ENCODE measurements at places on chromosomes 12 and 14. TPM values are rescaled to one million over a fixed set of nuclear protein-coding genes. Genes with fewer than 3 reads are reported as not detected.

- H3K4me3 ChIP-seq = peak overlapping the region; percentile 96
- no peaks in the 10 kb centered on the region for H3K4me1 ChIP-seq
- peak overlapping the region; percentile 93 for H3K27ac ChIP-seq
- H3K27me3 ChIP-seq = no peaks in the 10 kb centered on the region
These were observed 572 bp upstream of the ACSS3 start for GRCh38 chr12:81077329-81077685.

- no peak overlapping the region for H3K4me3 ChIP-seq
- no peaks in the 10 kb centered on the region for H3K27me3 ChIP-seq
- DNase-seq = no peak
- peak overlapping the region; percentile 60 for H3K27ac ChIP-seq
- peaks cover 55% of the 10 kb centered on the region for H3K36me3 ChIP-seq
These were observed 43.1 kb upstream of the MMP17 start for GRCh38 chr12:131784909-131785762.

- no peak for DNase-seq
- H3K36me3 ChIP-seq = no peaks in the 10 kb centered on the region
- H3K27ac ChIP-seq = no peak overlapping the region
- no peak overlapping the region for H3K4me3 ChIP-seq
- H3K27me3 ChIP-seq = no peaks in the 10 kb centered on the region
These were observed 594.7 kb downstream of the CCER1 start for GRCh38 chr12:90360300-90360699.

GRCh38 chr12:118330421-118331018 lies 42.2 kb downstream of the TAOK3 start:
- no peak overlapping the region for H3K4me3 ChIP-seq
- H3K27ac ChIP-seq = no peak overlapping the region
- no peaks in the 10 kb centered on the region for H3K27me3 ChIP-seq
- peaks cover 8% of the 10 kb centered on the region for H3K4me1 ChIP-seq
- no peak for DNase-seq

- no peak for DNase-seq
- no peaks in the 10 kb centered on the region for H3K36me3 ChIP-seq
- H3K4me3 ChIP-seq = no peak overlapping the region
- H3K4me1 ChIP-seq = no peaks in the 10 kb centered on the region
These were observed 204.5 kb downstream of the SPTSSA start for GRCh38 chr14:34257505-34257904.

DNA sequence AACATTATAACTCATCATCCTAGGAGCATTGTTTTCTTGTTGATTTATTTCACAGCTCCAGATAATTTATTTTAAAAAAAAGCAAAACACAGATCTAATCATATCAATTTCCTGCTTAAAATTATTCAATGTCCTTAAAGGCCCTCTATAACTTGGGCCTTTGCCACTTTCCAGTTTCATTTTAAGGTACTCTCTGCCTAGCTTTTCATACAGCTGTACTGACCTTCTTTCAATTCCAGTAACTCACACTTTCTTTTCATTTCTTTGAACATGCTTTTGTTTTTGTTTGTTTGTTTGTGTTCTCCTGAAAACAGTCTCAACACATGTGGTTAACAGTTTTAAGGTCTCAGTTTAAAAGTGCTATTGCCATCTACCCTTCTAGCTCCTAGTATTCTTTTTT lies 281.9 kb downstream of the ACSS3 start:
- no peak overlapping the region for H3K4me3 ChIP-seq
- H3K27me3 ChIP-seq = no peaks in the 10 kb centered on the region
- peaks cover 3% of the 10 kb centered on the region for H3K36me3 ChIP-seq
- no peak overlapping the region for H3K27ac ChIP-seq

GRCh38 chr12:25189656-25190055 lies 5.3 kb downstream of the DNAI7 start:
- no peak overlapping the region for H3K4me3 ChIP-seq
- H3K4me1 ChIP-seq = no peaks in the 10 kb centered on the region
- no peak for DNase-seq
- no peak overlapping the region for H3K27ac ChIP-seq
- no peaks in the 10 kb centered on the region for H3K36me3 ChIP-seq
- no peaks in the 10 kb centered on the region for H3K27me3 ChIP-seq

DNA sequence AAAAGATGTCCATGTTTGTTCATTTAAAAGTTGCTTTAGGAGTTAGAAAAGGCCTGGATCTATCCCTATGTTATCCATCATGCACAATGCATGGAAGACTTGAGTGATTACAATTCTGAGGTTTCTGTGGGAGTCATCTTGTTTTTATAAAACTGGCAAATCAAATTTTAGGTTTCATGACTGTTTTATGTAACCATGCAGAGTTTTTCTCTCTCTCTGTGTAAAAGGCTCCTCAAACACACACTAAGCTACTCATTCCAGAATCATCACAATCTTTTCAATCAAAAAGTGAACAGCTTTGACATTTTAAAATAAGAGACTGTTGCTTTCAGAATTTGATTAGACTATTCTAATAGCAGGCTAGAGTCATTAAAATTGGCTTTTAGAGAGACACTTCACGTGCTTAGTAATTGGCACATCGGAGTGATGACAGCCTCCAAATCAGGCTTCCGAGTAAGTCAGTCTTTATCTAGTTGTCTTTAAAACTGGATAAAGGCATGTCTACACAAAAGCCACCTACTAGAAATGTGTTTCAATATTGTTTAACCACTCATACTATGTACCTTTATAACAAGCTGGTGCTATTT lies 31.9 kb downstream of the PRICKLE1 start:
- H3K4me1 ChIP-seq = no peaks in the 10 kb centered on the region
- no peaks in the 10 kb centered on the region for H3K36me3 ChIP-seq
- H3K27ac ChIP-seq = no peak overlapping the region
- H3K27me3 ChIP-seq = no peaks in the 10 kb centered on the region
- H3K4me3 ChIP-seq = no peak overlapping the region

DNA sequence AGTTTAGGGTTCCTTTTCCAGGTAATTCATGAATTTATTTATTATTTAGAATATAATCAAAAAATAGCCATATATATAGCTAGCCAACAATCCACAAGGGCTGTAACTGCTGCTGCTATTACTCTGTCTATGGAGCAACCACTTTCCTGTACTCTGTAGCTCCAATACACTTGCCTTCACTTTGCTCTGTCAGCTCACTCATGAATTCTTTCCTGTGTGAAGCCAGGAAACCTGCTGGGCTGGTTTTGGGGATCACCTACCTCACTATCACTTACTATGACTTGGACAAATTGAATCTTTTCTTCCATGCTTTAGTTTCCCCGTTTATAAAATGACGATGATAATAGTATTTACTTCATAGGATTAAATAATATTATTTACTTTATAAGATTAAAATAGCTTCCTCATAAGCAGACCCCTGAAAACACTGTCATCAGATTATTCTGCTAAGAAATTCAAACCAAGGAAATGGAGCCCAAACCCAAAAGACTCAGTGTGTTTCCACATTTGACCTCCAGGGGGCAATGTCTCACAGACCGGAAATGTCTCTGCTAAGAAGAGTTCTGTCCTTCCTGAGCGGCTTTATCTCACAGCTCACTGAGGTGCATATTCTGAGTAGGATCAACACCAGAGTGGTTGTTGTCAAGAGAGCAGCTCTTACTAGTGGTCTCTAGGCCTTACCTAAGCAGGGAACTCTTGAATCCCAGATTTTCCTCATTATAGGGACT lies 457.1 kb downstream of the DAD1 start:
- DNase-seq = no peak
- H3K4me3 ChIP-seq = no peak overlapping the region
- no peaks in the 10 kb centered on the region for H3K4me1 ChIP-seq
- no peaks in the 10 kb centered on the region for H3K27me3 ChIP-seq
- H3K27ac ChIP-seq = no peak overlapping the region

DNA sequence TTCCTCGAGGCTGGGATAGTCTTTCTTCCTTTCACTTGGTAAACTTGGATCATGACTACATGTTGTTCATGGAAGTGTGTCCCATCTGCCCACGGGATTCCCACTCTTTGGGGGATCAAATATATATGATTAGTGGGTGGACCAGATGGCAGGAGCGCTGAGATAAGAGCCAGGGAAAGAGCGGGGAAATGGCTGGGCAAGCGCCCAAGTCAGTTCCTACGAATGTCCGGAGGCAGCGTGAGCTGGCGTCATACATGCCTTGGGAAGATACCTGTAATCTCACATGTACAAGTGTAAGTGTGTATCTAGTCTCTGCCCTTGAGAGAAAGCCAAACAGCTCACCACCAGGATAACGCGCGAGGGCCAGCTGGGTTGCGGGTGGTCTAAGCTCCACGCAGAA lies 62.3 kb downstream of the FZD10 start:
- no peaks in the 10 kb centered on the region for H3K27me3 ChIP-seq
- H3K4me1 ChIP-seq = no peaks in the 10 kb centered on the region

GRCh38 chr12:31324845-31325523 lies 966 bp downstream of the SINHCAF start:
- peak; percentile 79 for DNase-seq
- H3K27me3 ChIP-seq = no peaks in the 10 kb centered on the region

DNA sequence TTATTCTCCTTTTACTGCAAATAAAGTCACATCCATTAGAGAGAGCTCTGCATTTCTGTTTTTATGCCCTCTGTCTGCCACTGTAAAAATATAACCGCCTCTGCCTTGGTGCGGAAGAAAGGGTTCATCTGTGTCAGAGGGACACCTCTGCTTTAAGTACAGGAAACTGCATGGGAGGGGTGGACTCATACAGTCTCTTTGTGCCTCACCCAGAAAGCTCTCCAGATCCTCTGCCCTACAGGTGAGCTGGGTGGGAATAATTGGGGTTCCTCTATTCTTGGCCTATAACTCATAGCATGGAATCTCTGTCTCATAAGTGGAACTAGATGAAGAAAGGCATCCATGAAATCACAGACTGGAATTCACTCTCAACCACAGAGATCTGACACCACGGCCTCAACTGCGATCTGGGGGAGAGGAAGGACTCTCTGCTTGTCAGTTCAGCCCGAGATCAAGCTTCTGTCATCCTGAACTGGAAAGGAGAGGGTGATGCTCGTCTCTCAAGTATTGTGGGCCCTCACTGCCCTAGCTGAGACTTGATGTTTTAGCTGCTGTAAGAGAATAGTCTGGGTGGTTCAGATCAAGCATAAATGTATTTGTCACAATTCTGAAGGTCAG lies 702.3 kb downstream of the TMEM121 start:
- no peak overlapping the region for H3K27ac ChIP-seq
- no peaks in the 10 kb centered on the region for H3K27me3 ChIP-seq
- H3K4me3 ChIP-seq = no peak overlapping the region
- DNase-seq = no peak
- H3K36me3 ChIP-seq = no peaks in the 10 kb centered on the region

DNA sequence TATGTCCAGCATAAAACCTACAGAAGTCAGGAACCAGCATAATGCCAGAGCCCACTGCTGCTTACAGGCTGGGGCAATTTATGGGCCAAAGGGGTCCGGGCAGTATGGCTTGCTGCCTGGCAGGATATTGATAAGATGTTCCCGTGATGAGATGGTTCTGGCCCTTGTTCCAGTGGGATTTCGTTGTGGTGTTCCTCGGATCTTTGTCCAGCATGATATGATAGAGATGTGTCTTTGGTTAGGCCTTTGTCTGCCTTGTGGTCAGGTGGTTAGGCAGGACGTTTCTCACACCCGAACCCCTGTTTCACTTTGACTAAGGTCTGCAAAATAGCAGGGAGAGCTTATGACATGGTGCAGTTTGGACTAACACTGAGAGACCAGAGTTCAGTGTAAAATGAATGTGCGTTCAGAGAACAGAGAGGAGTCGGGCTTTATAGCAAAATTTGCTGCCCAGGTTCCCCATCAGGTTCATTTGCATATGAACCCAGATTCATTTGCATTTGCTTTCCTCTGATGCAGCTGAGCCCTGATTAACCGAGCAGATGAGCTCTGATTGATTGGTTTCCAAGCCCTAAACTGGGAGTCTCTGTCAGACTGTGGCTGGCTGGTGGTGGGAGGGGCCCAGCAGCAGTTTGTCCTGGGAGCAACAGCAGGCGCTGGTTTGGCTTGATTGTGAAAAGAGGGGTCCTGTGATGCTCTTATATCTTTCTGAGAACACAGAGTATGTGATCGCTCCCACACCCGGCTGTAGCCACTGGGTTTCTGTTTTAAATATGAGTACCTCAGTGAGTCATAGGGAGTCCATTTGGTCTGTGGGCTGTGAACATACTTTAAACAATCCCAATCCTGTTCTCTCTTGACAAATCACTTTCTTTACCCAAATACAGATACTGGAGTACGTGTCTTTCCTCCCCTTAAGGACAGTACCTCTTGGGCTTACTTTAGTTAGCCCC lies 156.3 kb upstream of the PZP start:
- no peaks in the 10 kb centered on the region for H3K4me1 ChIP-seq
- no peak for DNase-seq
- H3K27ac ChIP-seq = no peak overlapping the region
- no peaks in the 10 kb centered on the region for H3K36me3 ChIP-seq
- no peak overlapping the region for H3K4me3 ChIP-seq

C12orf42 gene
- total RNA-seq = not detected

GABARAPL1 gene
- 239 TPM for total RNA-seq

FAIM2 gene
- 0.75 TPM for total RNA-seq

PLCZ1 gene
- total RNA-seq = not detected

RNASE2 gene
- not detected for total RNA-seq

CELA1 gene
- total RNA-seq = not detected

All from ascending aorta (tissue), 2 donors.